ENCODE measurements at places on chromosomes 12 and 14.

GRCh38 chr12:116962197-116962596 lies 51.4 kb downstream of the FBXW8 start:
- no peak for DNase-seq

- DNase-seq, result no peak
Observed at GRCh38 chr14:22464422-22465142, 124.4 kb downstream of the DAD1 start.

DNA sequence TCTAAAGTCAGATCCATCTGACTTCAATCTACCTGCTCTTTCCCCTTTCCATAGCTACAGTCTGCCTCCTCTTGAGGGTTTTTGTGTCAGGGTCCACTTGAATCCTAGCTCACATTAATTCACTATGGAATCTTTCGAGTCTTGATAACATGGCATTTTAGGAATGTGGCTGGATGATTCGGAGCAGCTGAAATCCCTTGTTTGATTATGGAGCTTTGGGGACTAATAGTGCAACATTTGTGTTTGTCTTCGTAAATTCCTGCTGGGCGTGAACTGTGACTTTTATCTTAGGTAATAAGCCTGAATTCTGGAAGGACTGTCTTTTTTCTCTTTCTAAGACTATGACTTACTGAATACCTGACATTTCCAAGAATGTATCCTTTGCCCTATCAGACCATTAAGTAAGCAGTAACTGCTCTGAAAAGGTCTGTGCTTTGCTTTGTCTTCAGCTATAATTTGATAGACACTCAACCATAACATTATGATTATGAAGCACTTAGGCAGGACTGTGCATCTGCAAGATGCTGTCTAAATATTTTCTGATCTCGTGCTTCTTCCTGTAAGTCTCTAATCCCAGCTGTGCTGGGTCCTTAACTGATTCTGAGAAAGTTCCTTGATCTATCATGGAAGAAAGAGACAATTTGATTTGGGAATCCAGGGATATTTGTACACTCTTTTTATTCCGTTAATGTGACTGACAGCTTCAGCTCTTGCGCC lies 19.0 kb upstream of the PELI2 start:
- DNase-seq, result no peak

DNA sequence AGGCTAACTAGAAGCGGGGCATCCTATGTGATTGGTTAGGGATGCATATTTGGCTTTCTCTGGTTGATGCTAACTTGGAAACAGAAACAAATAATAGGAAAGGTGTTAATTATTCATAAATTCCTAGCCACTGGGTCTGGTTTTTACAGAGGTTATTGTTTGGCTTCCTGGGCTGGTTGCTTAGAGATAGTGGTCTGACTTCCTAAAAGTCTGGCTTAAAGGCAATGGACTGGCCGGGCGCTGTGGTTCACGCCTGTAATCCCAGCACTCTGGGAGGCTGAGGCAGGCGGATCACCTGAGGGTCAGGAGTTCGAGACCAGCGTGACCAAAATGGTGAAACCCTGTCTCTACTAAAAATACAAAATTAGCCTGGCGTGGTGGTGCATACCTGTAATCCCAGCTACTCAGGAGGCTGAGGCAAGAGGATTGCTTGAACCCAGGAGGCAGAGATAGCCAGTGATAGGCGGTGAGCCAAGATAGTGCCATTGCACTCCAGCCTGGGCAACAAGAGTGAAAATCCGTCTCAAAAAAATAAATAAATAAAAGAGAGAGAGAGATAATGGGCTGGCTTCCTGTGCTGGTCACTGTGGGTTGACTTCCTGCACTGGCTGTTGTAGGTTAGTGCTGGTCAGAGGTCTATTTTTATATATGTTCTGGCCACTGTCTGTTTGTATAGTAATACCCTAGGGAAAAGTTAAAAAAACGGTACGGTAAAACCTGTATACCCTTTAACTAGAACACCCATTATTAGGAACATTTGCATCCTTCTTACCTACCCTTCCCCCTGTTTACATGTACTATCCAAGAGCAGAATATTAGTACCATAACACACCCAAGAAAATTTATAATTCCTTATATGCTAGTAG lies 24.1 kb downstream of the OR6S1 start:
- no peak for DNase-seq

DNA sequence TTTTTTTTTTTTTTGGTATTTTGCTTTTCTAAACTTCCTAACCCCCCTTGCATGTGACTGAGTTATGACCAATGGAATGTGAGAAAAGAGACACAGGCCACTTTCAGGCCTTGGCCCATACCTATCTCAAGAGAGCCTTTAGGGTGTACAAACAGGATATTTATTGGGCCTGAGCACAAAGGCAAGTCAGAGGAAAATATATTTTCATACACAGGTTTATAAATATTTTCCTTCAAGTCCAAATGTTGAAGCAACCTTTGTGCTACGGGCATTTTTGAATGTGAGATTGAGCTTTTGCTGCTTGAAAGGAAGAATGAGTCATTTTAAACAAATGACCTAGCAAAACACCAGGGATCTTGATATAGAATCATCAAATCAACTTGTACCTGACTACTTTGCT lies 228.6 kb upstream of the E2F7 start:
- no peak for DNase-seq

DNA sequence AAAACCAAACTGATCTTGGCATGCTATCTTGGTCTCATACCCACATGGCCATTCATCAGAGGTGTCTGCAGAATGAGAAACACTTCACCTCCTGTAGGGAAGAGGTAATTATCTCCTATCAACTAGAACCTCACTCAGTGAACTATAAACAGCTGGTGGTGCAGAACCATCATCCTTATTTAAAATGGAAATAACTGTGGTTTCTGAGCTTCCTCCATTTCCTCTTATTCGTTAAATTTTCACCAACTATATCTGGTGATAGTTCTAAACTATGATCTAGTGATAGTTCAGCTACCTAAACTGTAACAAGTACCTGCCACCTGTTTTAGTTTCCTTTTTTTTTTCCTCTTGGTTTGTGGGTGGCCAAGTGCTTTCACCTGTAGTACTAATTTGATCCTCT lies 218.5 kb downstream of the FUT8 start:
- DNase-seq, result no peak

DNA sequence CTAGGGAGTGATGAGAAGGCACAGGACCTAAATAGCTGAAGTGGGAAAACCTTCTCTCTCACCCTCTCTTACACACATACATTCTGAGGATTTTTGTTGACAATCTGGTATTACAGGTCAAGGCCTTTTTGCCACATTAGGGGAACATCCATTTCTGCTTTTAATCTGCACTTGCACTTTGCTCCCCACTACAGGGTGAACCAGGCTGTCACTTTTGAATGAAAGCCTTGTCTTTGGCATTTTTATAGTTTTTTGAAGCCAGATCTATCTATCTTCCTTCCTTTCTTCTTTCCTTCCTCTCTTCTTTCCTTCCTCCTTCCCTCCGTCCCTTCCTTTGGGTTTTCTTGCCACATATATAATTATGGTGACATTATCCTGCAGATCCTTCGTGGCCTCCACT lies 165.9 kb upstream of the OTX2 start:
- DNase-seq, result no peak

- DNase-seq, result no peak
Observed at GRCh38 chr14:49641697-49642129, 6.7 kb upstream of the DNAAF2 start.

DNA sequence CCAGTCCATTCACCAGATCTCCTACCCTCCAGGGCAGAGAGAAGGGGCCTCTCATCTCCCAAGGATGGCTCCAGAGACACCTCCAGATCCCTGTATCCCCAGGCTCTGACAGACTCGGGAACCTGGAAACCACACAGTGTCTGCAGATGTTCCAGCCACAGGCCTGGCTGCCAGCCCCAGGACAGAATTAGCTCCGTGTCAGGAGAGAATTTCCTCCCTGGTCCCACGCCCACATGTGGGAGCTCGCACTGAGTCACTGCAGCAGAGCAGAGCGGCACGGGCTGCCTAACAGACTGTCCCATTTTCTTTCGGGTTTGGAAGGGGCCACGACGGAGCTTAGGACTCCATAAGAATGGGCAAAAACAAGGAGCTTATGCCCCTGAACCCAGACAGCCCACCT lies 33.6 kb downstream of the CMKLR1 start:
- no peak for DNase-seq

DNA sequence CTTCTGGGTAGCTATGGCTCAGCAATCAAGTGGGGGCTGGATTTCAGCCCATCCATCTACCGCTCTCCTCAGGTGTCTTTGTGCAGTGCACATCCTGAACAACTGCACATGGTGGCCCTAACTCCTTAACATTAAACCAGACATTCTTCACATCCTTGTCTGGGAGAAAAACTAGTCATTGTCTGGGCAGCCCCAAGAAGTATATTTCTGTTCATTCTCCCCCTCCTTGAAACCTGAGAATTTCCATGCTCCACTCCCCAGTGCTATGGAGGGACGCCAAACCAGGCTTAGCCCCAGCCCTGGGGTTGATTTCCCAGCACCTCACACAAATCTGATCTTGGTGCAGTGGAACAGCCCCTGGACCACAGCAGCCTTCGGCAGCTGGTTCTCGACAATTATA lies 13.4 kb downstream of the MYL2 start:
- no peak for DNase-seq

- no peak for DNase-seq
Observed at GRCh38 chr14:90488256-90488655, 91.4 kb downstream of the CALM1 start.

Data from SIG-M5 (cell line).